Stimulated activated CD8-positive, alpha-beta memory T cell treated with anti-CD3 and anti-CD28 coated beads, Interleukin-15, amount 100 ng/mL, for 24 hours (primary cell): ENCODE measurements at places on chromosomes 5 and 9.

GRCh38 chr5:118195211-118195610 is 793.1 kb downstream of the DTWD2 start:
- DNase-seq = no peak

- DNase-seq = no peak
Observed at GRCh38 chr9:91034976-91035824, 233.6 kb downstream of the SYK start.

DNA sequence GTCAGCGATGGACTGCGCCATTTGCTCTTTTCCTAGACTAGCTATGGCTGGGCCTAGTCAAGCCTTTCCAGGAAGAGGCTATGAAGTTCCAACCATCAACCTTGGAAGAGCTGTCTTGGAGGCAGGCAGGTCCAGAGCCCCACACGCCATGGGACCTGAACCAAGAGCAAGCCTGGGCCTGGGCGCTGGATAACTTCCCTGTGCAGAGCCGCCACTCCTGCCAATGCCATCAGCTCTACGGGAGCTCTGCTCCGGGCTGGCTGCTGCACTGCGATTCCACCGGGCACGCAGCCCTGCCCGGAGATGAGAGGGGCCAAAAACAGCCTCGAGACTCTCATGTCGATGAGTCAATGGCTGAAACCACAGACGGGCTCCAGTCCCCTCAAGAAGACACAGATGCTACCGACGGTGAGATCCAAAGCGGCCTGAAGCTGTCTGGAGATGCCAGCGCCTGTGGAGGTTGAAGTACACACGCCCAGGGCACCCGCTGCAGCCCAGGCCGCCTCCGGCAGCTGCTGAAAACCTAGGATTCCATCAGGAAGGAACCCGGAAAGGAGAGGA is 103.7 kb upstream of the SELENOP start:
- DNase-seq = no peak

- DNase-seq = no peak
Observed at GRCh38 chr5:103475629-103476240, 86.9 kb downstream of the NUDT12 start.

GRCh38 chr9:136058801-136059302 is 36.2 kb downstream of the NACC2 start:
- no peak for DNase-seq

GRCh38 chr5:15634591-15635288 is 134.8 kb downstream of the FBXL7 start:
- no peak for DNase-seq

DNA sequence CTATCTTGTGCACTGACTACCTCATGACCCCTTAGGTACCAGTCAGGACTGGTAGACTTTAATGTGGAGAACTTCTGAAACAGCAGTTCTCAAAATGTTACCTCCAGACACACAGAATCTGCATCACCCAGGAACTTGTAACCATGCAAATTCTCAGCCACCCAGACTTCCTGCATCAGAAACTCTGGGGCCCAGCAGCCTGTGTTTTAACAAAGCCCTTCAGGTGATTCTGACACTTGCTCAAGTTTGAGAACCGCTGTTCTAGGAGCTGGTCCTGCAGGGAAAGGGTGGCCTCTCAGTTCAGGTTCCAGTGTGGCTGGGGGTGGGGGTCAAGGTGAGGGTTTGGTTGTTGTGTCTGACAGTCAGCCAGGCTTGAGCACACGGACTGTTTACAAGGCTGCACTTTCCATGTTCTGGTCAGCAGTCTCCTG is 28.4 kb downstream of the ZFP62 start:
- no peak for DNase-seq

- DNase-seq = no peak
Observed at GRCh38 chr5:88882276-88883038, 527 bp downstream of the MEF2C start.

- DNase-seq = no peak
Observed at GRCh38 chr5:81830596-81830995, 79.7 kb upstream of the SSBP2 start.

DNA sequence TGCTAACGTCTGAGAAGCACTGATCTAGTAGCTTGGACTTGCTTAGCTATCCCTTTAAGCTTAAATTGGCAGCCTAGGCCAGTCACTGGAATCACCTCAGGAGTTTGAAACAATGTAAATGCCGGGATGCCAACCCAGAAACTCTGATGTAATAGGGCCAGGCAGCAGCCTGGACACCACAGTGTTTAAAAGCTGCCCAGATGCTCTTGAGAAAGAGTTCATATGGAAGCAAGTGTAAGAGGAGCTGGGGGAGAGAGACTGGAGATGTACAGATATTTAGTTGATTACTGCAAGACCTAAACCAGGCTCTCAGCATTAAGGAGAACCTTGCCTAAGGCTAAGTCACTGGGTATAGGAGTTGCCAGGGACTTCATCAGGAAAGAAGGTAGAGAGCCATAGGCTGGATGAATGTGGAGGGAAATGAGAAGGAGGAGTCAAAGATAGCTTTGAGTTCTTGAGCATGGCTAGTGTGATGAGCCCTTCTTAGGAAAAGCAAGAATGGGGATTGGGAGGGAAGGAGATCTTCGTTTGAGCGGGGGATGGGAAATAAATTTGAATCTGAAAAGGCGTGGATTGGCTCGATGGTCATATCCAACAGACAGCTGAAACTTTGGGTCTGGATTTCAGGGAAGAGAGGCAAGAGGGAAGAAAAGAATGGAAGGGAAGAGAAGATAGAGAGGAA is 392.9 kb upstream of the WWC1 start:
- DNase-seq = no peak

- no peak for DNase-seq
Observed at GRCh38 chr9:129596541-129597331, 24.2 kb downstream of the C9orf50 start.

DNA sequence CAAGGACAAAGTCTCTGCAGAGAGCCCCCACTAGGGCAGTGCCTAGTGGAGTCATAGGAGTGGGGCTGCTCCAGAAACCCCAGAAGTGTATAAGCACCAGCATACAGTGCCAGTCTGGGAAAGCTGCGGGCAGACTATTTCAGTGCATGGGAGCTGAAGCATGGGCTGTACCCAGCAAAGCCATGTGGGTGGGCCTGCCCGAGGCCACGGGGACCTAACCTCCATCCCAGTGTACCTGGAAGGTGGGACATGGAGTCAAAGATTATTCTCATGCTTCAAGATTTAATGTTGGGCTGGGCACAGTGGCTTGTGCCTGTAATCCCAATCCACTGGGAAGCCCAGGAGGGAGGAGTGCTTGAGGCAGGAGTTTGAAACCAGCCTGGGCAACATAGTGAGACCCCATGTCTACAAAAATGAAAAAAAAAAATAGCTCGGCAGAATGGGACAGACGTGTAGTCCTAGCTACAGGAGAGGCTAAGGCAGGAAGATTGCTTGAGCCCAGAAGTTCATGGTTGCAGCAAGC is 36.7 kb downstream of the PTPDC1 start:
- DNase-seq = no peak

DNA sequence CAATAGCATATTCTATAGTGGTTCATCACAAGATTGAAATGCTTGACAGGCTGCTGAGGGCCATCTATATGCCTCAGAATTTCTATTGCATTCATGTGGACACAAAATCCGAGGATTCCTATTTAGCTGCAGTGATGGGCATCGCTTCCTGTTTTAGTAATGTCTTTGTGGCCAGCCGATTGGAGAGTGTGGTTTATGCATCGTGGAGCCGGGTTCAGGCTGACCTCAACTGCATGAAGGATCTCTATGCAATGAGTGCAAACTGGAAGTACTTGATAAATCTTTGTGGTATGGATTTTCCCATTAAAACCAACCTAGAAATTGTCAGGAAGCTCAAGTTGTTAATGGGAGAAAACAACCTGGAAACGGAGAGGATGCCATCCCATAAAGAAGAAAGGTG is 43.8 kb downstream of the GCNT1 start:
- no peak for DNase-seq

- no peak for DNase-seq
Observed at GRCh38 chr5:134976841-134977240, 9.1 kb downstream of the CATSPER3 start.

GRCh38 chr9:88075966-88076285 is 62.3 kb downstream of the SPATA31C2 start:
- no peak for DNase-seq

DNA sequence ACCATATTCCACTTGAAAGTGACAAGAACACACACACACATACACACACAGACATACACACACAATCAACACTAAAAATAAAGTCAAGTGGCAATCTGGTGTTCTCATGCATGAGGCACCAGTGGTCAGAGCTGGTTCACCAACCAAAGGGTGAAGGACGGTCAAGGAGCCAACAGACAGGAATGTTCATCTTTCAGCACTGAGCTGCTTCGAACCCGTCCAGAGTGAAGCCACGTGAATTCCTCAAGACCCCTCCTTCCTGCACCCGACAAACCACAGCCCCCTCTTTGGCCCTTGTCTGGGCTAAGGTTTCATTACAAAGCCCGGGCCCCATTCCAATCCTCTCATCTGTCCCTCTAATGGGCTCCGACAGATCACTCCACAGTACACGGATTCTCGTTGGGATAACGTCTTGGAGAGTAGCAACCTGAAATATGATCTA is 84.5 kb upstream of the SMIM23 start:
- DNase-seq = no peak

DNA sequence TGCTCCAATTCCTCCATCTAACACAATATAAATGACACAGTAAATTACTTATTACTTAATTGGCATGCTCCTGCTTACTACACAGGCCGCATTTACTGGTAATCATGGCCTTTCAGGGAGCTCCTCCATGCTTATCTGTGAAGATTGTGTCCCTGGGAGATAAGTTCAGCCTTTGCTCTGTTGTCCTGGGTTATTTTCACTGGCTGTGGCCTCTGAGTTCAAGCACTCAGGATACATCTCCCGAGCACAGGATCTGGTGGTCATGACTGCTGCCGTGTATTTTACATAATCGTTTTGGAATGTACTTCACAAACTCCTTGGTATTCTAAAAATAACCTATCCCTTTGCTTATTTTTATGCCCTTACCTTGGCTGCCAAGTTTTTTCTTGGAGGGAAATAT is 215.7 kb downstream of the ICE1 start:
- no peak for DNase-seq

DNA sequence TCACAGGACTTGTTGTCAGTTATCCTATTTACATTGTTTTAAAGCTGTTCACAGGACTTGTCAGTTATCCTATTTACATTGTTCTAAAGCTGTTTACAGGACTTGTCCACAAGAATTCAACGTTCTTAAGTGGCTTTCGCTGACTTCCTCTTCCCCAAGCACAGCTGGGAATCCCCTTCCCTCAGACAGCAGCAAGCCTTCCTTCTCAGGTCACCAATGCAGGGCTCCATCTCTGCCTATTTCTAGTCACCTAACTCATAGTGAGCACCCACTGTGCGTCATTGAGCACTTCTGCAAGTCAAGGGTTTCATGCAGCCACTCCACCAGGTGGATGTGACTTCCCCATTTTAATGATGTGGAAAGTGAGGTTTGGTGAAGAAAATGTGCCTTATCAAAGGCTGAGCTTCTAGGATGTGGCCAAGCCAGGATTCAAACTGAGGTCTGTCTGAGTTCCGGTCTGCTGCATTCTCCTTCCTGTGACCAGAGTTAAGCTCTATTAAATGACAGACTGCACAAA is 109.8 kb upstream of the ZNF462 start:
- no peak for DNase-seq

- no peak for DNase-seq
Observed at GRCh38 chr5:176396330-176396729, 7.8 kb downstream of the HIGD2A start.

- DNase-seq = no peak
Observed at GRCh38 chr5:166860426-166860825, 1431.0 kb upstream of the WWC1 start.

DNA sequence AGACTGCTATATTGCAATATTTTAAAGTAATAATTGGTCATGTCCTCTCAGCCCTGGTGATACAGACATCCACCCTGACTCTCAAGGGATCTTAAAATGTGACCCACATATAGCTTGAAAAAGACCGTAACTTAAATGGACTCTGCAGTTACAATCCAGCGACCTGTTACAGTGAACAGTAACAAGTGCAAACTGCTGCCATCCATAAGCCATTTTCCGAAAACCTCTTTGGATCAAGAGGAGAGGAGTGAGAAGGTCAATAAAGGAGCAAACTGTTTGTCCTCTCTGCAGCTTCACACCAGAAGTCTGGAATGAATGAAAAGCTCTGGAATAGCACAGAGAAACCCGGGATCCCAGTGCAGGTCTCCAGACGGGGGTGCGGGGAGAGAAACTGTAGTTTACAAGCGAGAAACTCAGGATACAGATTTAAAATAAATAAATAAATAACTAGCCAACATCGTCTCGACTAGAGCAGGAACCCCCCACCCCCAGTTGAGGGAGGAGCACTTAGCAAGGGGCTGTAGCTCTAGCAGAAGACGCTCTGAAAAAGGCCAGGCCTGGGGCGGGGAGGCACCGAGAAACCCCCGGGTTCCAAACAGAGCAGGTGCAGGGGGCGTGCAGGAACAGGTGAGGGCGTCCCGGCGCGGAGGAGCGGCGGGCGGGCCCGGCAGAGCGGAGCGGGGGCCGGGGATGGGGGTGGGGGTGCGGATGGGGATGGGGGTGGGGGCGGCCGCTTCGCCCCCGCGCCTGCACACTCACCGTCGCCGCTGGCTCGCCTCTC is 572 bp downstream of the ZDHHC21 start:
- no peak for DNase-seq

- DNase-seq = no peak
Observed at GRCh38 chr9:8515748-8516147, 716.2 kb upstream of the DMAC1 start.

DNA sequence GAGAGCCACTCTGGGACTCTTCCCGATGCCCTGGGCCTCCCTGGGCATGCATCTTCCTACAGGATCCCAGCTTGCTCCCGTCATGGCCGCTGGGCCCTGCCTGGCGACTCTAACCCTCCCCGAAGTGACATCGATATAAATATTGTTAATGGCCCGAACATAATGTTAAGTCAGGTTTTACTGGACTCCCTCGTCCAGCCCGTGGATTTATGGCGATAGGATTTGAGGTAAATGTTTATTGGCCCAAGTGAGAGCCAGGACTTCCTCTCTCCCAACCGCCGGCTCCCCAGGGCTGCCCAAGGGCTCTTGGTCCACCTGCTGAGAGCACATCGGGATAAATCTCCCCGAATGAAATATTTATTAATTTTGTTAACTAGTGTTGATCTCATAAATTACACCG is 246.3 kb downstream of the PBX3 start:
- no peak for DNase-seq

DNA sequence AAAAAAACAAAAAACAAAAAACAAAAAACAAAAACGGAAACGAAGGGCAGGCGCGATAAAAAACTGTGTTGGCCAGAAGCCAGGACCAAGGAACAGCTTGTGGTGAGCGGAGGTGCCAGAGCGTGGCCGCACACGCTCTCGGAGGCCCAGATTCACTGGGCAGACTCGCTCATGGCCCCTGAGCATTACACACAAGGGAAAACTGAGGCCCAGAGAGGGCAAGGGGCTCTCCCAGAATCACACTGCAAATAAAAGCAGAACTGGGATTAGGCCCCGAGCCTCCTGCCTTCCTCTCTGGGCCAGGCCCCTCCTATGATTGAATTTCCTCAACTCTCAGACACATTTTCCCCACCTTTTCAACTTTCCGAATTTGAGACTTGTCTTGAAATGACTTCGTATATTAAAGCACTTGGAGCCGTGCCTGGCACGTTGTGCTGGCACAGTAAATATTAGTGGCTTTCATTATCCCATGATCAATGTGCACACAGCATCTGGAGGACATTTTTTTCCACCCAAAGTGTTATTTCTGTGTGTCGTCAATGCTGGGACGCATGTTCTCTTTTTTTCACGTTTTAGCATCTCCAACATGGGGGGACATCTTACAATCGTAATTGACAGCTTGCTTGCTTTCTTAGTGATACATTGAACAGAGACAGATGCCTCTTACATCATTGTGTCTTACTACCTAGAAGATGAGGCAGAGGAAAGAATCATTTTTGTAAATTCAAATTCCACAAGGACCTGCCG is 7.4 kb downstream of the FIBCD1 start:
- DNase-seq = no peak

- no peak for DNase-seq
Observed at GRCh38 chr5:135019314-135019713, 14.7 kb downstream of the PITX1 start.
